ENCODE measurements at places on chromosomes 6 and 20. TPM values are rescaled to one million over a fixed set of nuclear protein-coding genes. Genes with fewer than 3 reads are reported as not detected.

- no peak overlapping the region for H3K27ac ChIP-seq
- no peak for DNase-seq
- H3K4me1 ChIP-seq: peaks cover 10% of the 10 kb centered on the region
- peak overlapping the region; percentile 31 for H3K4me3 ChIP-seq
- peaks cover 2% of the 10 kb centered on the region for H3K27me3 ChIP-seq
Observed at GRCh38 chr20:13221673-13222318, 722 bp downstream of the ISM1 start.

- no peak overlapping the region for H3K4me3 ChIP-seq
- no peak overlapping the region for H3K27ac ChIP-seq
- no peaks in the 10 kb centered on the region for H3K4me1 ChIP-seq
- H3K36me3 ChIP-seq: no peaks in the 10 kb centered on the region
Observed at GRCh38 chr6:149844480-149844879, 19.7 kb downstream of the LRP11 start.

DNA sequence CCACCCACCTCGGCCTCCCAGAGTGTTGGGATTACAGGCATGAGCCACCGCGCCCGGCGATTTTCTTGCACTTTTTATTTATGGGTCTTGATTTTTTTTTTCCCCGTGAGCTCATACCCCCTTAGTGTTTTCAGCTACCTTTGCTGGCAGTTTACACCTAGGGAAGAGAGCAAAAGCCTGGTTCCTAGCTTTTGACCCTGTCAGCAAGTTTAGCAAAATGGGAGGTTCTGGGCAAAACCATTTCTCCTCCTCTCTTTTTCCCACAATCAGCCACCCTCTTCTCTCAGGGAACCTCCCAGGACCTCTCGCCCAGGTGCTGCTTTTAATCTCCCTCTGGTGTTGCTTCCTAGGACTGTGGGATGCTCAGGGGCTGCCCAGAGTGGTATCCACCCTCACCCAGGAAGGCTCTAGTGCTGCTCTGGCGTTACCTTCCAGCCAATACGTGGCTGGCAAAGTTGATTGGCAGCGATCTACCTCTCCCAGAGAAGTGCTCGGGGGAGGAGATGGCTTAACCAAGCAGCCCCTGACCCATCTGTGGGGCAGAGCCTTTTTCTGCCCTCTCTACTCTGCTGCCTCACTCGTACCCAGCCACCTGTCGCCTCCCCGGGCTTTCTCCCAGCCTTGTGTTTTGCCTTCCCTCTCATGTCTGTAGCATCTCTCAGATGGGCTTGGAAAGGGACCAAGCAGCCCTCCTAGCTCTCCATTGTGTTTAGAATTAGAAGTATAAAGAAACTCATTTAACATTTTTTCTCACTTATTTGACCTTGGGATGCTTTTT, 37.4 kb downstream of the KAT14 start:
- H3K4me3 ChIP-seq: no peak overlapping the region
- no peaks in the 10 kb centered on the region for H3K36me3 ChIP-seq
- no peak overlapping the region for H3K27ac ChIP-seq
- no peak for DNase-seq
- H3K4me1 ChIP-seq: no peaks in the 10 kb centered on the region
- H3K27me3 ChIP-seq: no peaks in the 10 kb centered on the region

GRCh38 chr20:32031007-32031958, 20.8 kb upstream of the HCK start:
- H3K4me3 ChIP-seq: no peak overlapping the region
- peaks cover 3% of the 10 kb centered on the region for H3K4me1 ChIP-seq
- H3K27ac ChIP-seq: no peak overlapping the region
- no peaks in the 10 kb centered on the region for H3K27me3 ChIP-seq
- H3K36me3 ChIP-seq: no peaks in the 10 kb centered on the region

The CEP85L gene
- 24.3 TPM for total RNA-seq

DNA sequence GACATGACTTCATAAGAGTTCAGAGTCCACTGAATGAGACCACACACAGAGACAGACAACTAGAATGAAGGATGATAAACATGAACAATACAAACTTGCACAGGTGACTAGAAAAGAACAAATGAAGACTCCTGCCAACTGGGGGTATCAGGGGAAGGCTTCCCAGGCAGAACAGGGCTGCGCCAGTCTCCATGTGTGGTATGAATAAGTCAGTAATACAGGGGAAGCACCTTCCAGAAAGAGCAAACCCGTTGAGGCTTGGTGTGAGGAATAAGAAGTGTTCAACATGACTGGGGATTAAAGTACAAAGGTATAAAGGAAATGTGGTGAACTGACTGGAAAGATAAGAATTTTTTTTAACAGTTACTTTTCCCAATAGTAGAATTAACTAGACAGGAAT, 3.7 kb upstream of the SLC17A2 start:
- no peaks in the 10 kb centered on the region for H3K36me3 ChIP-seq
- no peaks in the 10 kb centered on the region for H3K27me3 ChIP-seq
- DNase-seq: no peak
- no peak overlapping the region for H3K27ac ChIP-seq

DNA sequence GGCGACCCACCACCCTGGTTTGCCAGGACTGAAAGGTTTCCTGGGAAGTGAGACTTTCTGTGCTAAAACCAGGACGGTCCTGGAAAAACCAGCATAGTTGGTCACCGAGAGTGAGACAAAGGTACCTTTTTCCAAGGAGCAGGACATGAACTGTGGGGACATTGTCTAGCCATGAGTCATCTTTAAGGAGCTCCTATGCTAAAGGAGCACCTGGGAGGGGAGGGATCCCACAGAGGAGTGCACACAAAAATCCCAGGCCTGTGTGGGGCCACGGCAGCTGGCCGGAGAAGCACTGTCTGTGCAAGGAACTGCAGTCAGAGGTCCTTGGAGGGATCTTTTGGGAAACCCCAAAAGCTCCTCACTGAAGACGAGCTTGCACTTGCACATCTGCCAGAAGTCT, 109.1 kb upstream of the PLEKHG1 start:
- no peaks in the 10 kb centered on the region for H3K4me1 ChIP-seq
- H3K27ac ChIP-seq: no peak overlapping the region
- no peak overlapping the region for H3K4me3 ChIP-seq
- no peak for DNase-seq
- no peaks in the 10 kb centered on the region for H3K27me3 ChIP-seq

DNA sequence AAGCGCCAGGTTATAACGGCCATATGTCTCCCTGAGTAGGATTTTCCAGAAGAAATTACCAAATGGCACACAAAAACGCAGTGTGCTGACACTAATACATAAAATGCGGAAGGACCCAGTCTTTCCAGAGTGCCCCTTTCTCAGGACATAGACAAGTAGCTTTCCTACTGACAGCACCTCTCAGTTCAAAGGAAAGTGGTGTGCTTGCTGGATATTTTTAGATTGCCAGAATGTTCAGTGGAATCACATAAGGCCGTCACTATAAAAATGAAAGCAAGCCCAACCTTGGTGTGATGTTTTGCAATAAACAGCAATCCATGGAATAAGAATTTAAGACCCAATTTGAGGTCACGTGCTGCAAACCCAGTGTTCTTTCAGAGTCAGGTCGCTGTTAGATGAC, 135.5 kb upstream of the AGPAT4 start:
- no peak overlapping the region for H3K27ac ChIP-seq
- H3K4me1 ChIP-seq: no peaks in the 10 kb centered on the region
- DNase-seq: no peak
- H3K36me3 ChIP-seq: no peaks in the 10 kb centered on the region

The TMEM244 gene
- total RNA-seq: not detected

DNA sequence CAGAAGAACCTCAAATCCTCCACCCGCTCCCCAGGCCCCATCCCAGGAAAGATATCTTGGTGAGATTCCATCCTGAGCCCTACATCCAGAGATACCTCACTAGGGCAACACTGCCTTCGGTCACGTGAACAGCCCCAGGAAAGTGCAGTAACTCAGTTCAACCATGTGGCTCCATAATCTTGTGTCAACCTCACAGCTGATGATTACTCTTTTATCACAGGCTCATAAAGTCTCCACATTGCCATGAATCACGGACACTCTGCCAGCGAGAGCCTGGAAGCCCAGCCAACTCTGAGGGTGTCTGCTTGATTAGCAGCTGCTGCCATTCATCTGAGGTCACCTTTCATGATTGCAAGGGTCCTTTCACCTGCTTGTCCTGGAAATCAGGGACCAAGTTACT, 175.8 kb upstream of the LRFN2 start:
- no peak for DNase-seq
- no peak overlapping the region for H3K4me3 ChIP-seq
- H3K27me3 ChIP-seq: no peaks in the 10 kb centered on the region
- H3K4me1 ChIP-seq: peaks cover 7% of the 10 kb centered on the region

- DNase-seq: no peak
- no peak overlapping the region for H3K27ac ChIP-seq
- no peaks in the 10 kb centered on the region for H3K27me3 ChIP-seq
- peaks cover 3% of the 10 kb centered on the region for H3K4me1 ChIP-seq
- H3K4me3 ChIP-seq: no peak overlapping the region
Observed at GRCh38 chr6:167648501-167649278, 178.0 kb upstream of the AFDN start.

DNA sequence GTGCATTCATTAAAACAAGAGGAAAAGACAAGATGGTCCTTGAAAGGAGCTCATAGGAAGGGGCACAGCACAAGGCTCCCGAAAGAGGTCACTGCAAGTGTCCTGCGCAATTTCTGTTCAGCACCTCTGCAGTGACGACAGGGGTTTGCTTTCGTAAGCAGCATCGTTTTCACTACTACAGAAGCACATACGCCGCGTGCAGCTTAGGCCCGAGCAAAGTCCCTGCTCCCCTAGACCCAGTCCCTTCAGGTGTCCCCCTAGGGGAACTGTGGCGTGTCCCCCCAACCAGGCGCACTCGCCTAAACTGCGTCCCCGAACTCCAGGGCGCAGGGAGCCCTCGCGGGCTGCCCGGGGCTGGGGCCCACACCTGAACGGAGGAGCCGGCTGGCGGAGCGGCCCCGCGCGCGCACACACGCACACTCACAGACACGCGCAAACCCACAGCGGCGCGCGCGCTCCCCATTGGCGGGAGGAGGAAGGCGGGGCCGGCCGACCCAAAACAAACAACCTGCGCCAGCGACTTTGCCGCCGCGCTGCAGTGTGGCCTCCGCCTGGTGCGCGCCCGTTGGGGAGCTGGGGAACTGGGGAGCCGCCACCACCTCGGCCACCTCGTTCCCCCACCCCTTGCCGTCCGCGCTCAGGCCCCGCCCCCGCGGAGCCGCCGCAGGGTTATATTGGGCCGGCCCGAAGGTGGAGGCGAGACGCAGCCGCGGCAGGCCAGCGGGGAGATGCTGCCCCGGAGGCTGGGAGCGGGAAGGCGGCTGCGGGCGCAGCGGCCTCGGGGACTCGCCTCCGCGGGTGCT, at the start of gene FOXQ1:
Gene FOXQ1, plus strand, starts transcription at position 699 of the 803 bp plus-strand sequence. CDS start 607 bp downstream, outside the sequence.
- H3K27me3 ChIP-seq: no peaks in the 10 kb centered on the region
- no peak within 1 kb of the TSS for H3K27ac ChIP-seq
- H3K4me3 ChIP-seq: peak within 1 kb of the TSS; percentile 14
- no peak for DNase-seq

GRCh38 chr6:29734046-29735018, 11.1 kb downstream of the HLA-F start:
- no peaks in the 10 kb centered on the region for H3K27me3 ChIP-seq
- no peak overlapping the region for H3K4me3 ChIP-seq
- DNase-seq: no peak
- no peak overlapping the region for H3K27ac ChIP-seq

- no peaks in the 10 kb centered on the region for H3K4me1 ChIP-seq
- H3K36me3 ChIP-seq: no peaks in the 10 kb centered on the region
- DNase-seq: no peak
Observed at GRCh38 chr20:40749985-40750506, 61.0 kb upstream of the MAFB start.

- no peak for DNase-seq
- no peak overlapping the region for H3K4me3 ChIP-seq
- no peaks in the 10 kb centered on the region for H3K27me3 ChIP-seq
- H3K27ac ChIP-seq: no peak overlapping the region
- H3K4me1 ChIP-seq: no peaks in the 10 kb centered on the region
- no peaks in the 10 kb centered on the region for H3K36me3 ChIP-seq
Observed at GRCh38 chr6:170200458-170200891, 90.4 kb downstream of the DLL1 start.

DNA sequence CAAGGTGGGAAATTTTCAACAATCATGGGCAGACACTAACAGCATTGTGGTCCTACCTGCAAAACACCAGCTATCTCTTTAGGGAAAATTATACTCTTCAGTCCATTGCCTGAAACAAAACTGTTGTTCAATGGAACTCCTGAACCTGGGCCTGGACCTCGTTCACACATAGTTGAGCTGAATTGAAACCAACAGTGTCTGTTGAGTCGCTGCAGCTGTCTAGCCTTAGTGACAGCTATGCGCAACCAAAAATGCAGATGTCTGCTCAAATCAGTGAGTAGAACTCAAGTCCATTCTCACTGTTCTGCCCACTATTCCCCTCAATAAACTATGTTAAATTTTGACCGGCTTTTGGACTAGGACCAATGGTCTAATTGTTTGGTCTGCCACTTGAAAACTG, 286.2 kb downstream of the TFAP2A start:
- DNase-seq: no peak
- no peaks in the 10 kb centered on the region for H3K36me3 ChIP-seq
- H3K4me3 ChIP-seq: no peak overlapping the region

- no peaks in the 10 kb centered on the region for H3K27me3 ChIP-seq
- H3K4me1 ChIP-seq: no peaks in the 10 kb centered on the region
- H3K4me3 ChIP-seq: no peak overlapping the region
- H3K36me3 ChIP-seq: no peaks in the 10 kb centered on the region
- H3K27ac ChIP-seq: no peak overlapping the region
Observed at GRCh38 chr6:166987930-166988329, 11.3 kb upstream of the CEP43 start.

DNA sequence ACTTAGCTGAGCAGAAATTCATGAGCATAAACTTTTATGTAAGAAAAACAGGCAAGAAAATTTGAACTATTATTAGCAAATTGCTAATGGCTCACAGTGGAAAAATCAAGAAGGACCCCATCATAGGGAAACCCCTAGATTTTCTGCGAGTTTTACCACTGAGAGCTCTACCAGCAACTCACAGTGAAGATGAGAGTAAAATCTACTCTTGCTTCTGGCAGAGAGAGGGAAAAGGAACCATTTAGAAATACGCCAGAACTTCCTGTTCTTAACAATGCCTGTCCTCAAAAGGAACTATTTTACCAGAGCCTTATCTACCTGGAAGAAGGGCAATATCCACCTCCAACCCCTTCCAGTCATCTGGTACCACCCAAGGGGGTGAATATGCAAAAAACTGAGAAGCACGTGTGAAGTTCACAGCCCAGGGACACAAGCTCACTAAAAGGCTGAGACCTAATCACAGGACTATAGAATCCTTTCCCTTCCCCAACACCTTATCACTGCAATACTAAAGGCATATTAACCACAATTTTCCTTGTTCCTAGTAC, 34.4 kb upstream of the ASF1A start:
- H3K4me1 ChIP-seq: peaks cover 2% of the 10 kb centered on the region
- H3K27me3 ChIP-seq: no peaks in the 10 kb centered on the region

DNA sequence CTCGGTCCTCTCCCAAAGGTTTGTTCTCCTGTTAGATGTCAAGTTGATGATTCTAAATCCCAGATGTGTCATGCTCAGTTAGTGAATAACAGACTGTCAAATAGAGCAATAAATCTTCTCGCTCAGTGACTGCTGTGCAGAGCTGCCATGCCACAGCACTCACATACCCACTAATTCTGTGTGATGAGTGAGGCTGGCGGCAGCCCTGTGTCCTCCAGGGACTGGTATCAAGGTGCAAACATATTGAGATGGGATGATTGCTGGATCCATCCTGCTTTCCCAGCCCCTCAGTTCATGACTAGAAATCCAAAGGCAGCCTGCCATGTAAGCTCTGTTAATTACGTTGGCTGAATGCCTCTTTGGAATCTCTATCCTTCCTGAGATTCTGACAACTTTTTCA, 103.9 kb downstream of the OLIG3 start:
- H3K4me1 ChIP-seq: no peaks in the 10 kb centered on the region
- H3K36me3 ChIP-seq: no peaks in the 10 kb centered on the region
- DNase-seq: no peak
- no peak overlapping the region for H3K27ac ChIP-seq

The LGSN gene
- total RNA-seq: 0.08 TPM

The COL10A1 gene
- total RNA-seq: 2.9 TPM

Data from ovary (tissue), 10 donors.